ENCODE measurements at places on chromosomes 6 and 20.

GRCh38 chr6:5158180-5158579, 73.0 kb downstream of the PPP1R3G start:
- no peak for DNase-seq

DNA sequence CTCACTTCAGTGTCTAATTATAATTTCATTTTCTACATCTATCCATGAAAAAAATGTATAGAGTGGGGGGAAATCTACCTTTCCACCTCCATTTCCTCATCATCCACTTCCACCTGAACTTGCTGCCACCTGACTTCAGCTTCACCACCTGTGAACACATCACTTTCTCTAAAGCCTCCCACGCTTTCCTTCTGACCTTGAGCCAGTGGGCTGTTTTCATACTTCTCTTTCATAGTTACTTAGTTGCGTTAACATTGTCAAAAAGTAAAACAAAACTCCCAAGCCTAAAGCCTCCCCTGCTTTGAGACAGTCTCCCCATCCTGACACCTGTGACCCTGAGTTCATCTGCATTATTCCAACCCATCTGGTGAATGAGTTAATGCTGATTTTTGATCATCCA, 47.3 kb downstream of the KLHL31 start:
- DNase-seq, result no peak

DNA sequence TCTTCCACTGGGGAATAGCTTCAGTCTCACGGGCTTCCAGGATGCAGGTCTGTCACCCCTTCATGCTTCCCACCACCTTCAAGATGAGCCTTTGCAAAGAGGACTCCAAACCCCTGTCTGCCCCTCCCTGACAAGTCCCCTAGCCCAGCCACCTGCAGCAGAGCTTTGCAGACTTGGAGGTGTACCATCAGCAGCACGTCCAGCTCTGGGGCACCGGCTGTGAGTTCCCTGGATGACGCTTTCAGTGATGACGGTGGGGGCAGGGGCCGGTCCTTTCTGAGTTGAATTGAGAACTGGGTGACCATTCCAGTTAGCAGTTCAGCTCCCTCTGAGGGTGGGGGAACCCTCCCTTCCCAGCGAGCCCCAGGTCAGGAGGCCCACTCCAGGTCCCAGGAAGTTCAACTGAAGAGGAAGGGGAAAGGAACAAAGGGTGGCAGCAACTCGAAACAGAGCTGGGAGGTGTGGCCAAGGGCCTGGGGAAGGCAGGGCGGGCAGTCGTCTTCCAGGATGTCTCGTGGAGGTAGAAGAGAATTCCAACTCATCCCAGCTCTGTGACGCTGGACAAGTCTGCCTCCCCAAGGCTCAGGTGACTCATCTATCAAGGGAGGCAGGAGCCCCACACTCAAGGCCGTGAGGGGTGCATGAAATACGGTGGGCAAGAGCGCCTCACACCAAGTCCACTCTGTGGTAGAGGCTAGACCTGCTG, 86.0 kb downstream of the PTPN1 start:
- no peak for DNase-seq

DNA sequence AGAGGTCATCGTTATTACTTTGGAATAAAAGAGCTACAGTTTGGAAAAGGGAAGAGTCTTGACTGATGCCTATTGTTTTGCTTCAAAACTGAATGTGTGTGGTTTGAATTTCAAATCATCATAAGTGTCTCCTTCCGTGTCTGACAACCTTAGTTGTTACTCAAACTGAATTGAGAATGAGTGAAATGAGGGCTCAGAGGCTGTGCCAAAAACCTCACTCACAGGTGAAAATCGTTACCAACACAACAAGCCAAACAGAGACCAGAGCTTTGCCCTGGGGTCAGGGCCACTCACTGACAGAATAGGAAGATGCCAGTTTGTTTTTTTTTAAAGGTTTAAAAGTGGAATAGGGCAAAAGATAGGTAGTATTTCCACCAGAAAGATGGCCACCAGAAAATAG, 15.2 kb upstream of the SIRT5 start:
- no peak for DNase-seq

GRCh38 chr20:35972462-35972861, 4.1 kb downstream of the CNBD2 start:
- no peak for DNase-seq

- peak; percentile 26 for DNase-seq
Measured at GRCh38 chr20:38751360-38751976, 3.2 kb downstream of the ACTR5 start.

DNA sequence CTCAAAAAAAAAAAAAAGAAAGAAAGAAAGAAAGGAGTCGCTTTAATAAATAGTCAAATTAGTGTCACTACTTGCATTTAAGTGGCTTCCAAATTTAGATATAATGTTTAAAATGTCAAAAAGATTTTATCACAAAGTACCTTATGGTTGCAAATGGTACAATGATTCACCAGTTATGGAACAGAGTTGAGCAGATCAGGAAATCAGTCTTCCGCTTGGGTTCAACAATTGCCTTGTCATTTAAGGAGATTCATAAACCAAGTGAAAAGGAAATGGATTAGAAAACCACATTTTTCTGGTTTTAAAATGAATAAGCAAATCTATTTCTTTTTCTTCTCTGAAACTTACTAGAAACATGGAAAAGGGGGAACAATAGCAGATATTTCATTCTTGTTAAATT, 94.8 kb upstream of the PTPRT start:
- DNase-seq, result no peak

- peak; percentile 46 for DNase-seq
Measured at GRCh38 chr6:104682722-104683643, 176.7 kb downstream of the HACE1 start.

DNA sequence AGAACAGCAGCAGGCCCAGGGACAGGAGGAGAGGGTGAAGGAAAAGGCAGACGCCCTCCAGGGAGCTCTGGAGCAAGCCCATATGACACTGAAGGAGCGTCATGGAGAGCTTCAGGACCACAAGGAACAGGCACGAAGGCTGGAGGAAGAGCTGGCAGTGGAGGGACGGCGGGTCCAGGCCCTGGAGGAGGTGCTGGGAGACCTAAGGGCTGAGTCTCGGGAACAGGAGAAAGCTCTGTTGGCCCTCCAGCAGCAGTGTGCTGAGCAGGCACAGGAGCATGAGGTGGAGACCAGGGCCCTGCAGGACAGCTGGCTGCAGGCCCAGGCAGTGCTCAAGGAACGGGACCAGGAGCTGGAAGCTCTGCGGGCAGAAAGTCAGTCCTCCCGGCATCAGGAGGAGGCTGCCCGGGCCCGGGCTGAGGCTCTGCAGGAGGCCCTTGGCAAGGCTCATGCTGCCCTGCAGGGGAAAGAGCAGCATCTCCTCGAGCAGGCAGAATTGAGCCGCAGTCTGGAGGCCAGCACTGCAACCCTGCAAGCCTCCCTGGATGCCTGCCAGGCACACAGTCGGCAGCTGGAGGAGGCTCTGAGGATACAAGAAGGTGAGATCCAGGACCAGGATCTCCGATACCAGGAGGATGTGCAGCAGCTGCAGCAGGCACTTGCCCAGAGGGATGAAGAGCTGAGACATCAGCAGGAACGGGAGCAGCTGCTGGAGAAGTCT, 25.5 kb downstream of the C20orf173 start:
- DNase-seq, result no peak

GRCh38 chr6:26493258-26493657, 6.8 kb upstream of the BTN1A1 start:
- no peak for DNase-seq

GRCh38 chr6:44269921-44270525, at the start of gene TMEM151B:
Gene TMEM151B, plus strand, starts transcription at chr6:44270450. Its CDS starts 293 bp downstream, at chr6:44270743.
- DNase-seq, result no peak

GRCh38 chr6:106254636-106255035, 70.9 kb downstream of the ATG5 start:
- DNase-seq, result peak; percentile 62

DNA sequence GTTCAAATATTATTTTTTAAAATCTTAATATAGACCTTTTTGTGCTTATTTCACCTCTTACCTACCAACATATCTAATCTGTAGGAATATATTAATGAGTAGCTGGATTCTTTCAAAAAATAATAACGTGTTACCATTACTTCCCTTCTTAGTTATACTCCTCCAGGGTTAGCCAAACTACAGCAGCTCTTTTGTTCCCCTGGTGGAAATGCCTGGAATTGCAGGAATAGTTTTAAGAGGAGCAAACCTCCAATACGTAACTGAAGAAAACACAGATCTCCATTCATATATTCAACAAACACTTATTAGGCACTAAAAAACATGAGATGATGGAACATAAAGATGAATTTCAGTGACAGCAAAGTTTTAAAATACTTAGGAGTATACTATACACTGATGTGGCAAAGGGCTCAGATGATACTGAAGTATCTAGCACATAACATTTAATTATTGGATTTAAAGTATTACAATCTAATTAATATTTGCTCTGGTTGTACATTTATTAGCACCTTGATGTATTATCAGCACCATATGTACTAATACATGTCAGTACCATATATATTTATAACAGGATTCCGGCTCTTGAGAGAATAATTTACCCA, 78.3 kb downstream of the TBX18 start:
- DNase-seq, result peak; percentile 38

- DNase-seq, result no peak
Measured at GRCh38 chr6:137954253-137954652, 87.2 kb downstream of the TNFAIP3 start.

DNA sequence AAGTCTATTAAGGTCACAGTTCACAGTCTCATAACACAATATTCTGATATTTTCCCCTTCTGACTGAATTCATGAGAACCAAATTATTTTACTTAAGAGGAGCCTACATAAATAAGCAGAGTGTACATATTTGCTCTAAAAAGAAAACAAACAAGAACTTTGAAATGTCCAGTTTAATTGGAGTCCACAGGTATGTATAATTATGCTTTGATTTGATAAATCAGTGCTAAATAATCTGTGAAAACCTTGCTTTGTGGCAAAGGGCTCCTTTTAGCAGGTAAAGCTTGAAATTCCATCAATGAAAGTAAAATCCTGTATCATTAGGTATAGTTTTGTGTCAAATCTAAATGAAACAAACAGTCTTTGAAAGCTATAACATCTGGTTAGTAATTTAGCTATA, 69.4 kb downstream of the ADGRB3 start:
- no peak for DNase-seq

DNA sequence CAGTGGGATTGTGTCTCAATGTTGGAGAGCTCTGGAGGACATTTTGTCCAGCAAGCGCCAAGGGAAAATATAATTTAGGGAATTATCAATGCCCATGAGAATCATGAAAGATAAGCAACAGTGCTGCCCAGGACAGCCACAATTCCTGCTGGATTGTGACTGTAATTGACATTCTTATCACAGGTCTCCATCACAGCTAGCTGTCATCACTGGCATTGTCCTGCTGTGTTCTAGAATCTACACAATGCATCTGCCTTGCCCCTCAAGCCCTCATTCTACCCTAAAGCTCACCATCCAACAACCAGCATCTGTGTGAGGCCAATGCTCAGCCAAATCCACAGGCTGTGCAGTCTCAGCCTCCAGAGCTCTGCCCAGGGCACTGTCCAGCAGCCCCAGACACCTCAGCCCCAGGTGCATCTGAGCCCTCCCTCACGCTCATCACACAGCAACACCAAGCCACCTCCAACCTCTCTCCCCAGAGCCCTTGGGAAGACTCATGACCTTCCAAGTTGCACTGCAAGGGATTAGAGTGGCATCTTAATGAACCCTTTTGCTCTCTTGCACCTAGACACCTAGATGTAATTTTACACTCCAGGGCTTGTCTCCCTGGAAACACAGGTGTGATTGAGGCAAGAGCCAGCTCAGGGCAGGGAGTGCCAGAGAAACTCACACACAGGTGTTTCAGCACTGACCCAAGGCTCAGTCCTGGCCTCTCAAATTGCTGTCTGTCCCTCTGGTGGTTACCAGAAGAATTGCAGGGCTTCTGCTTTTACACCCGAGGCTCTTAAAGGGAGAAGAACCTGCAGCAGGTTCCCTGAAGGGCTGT, 85.2 kb upstream of the PHACTR3 start:
- DNase-seq, result peak; percentile 38

DNA sequence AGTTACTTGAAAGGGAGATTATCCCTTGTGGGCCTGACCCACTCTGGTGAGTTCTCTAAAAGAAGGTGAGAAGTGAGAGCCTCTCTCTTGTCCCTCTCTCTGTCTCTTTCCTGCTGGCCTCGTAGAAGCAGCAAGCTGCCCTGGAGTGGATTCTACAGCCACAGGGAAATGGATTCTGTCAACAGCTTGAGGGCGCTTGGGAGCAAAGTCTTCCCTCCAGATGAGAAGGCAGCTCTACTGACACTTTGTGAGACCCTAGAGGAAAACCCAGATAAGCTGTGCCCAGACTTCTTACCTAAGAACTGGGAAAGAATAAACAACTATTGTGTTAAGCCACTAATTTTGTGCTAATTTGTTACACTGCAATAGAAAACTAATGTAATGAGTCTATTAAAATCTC, 39.9 kb downstream of the ANKRD60 start:
- no peak for DNase-seq

GRCh38 chr6:81752084-81752920, at the start of gene TENT5A:
Gene TENT5A, minus strand, starts transcription at chr6:81752681. Its CDS starts 540 bp downstream, at chr6:81752141.
- DNase-seq, result peak; percentile 77

DNA sequence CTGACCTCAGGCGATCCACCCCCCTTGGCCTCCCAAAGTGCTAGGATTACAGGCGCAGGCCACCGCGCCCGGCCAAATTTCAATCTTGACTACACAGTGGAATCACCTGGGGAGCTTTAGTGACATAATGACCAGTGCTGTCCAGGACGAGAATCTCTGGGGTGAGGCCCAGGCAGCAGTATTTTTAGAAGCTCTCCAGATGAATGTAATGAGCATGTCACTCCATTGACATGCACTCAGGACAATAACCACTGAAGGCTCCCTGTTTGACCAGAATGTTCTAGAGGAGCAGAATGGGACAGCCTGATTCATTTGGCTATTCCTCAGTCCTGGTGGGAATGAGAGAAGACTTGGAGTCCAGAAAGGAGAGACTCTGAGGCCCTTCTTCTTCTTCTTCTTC, 39.2 kb downstream of the SRSF3 start:
- no peak for DNase-seq

DNA sequence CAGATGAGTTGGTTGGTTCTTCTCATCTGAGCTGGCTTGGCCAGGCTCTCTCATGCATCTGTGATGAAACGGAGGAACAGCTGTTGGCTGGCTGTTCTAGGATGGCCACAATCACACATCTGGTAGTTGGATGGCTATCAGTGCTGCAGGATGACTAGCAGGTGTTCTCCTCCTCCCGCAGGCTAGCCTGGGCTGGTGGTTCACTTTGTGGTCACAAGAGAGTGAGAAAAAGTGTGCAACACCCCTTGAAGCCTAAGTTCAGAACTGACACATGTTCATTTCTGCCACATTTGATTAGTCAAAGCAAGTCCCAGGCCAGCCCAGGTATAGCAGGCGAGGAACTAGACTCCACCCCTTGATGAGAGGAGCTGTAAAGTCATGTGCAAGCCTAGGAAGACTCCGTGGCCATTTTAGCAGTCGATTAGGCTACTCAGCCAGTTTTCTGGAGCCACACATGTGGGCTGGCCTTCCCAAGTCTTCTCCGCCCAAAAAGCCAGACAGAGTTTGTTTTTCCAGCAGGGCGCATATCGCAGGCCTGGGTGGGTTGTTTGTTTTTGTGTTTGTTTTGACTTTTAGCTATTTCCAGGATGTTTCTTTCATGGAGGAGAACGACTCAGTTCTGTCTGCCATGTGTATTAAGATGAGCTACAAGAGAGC, 120.8 kb downstream of the ISM1 start:
- no peak for DNase-seq

GRCh38 chr20:5481872-5482271, 165.1 kb upstream of the PROKR2 start:
- DNase-seq, result no peak

Data from RCC 7860 (cell line).